Cortex of kidney (tissue), 1 donor: ENCODE measurements at places on chromosomes 1 and 21.

GRCh38 chr21:38333301-38334272 is 76.8 kb downstream of the KCNJ15 start:
- DNase-seq, result no peak

DNA sequence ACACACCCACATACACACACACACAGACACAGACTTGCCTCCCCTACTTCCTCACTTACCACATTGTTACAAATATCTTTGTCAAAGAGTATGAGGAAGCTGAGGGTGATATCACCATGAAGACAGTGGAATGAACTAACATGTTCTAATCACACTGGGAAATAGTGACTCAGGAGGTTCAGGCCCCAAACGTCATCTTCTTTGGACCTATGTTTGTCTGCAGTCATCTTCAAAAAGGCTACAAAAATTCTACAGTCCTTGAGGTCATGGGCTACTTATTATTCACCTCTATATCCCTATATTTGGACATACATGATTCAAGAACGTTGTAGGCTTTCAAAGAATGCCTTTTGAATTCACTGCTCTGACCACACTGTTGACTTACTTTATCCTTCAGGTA is 2.1 kb upstream of the LCE2C start:
- DNase-seq, result no peak

GRCh38 chr1:7873801-7874795 is 21.2 kb upstream of the UTS2 start:
- DNase-seq, result no peak

DNA sequence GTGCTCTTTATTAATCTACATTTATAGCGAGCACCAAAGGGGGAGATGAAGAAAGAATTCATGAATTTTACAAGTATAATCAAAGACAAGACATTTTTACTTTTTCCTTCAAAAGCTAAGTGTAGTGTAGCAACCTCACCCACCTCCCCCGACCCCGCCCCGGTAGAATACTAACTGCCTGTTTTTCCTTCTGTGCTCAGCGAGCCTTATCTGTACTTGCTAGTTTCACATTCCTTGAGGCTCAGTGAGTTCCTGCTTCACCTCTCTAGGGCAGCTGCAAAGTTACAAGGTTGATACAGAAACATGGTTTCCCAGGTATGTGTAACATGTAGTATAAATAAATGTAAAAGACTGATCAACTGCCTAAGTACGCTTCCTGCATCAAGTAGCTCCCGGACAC is 86.5 kb downstream of the LIPI start:
- no peak for DNase-seq

DNA sequence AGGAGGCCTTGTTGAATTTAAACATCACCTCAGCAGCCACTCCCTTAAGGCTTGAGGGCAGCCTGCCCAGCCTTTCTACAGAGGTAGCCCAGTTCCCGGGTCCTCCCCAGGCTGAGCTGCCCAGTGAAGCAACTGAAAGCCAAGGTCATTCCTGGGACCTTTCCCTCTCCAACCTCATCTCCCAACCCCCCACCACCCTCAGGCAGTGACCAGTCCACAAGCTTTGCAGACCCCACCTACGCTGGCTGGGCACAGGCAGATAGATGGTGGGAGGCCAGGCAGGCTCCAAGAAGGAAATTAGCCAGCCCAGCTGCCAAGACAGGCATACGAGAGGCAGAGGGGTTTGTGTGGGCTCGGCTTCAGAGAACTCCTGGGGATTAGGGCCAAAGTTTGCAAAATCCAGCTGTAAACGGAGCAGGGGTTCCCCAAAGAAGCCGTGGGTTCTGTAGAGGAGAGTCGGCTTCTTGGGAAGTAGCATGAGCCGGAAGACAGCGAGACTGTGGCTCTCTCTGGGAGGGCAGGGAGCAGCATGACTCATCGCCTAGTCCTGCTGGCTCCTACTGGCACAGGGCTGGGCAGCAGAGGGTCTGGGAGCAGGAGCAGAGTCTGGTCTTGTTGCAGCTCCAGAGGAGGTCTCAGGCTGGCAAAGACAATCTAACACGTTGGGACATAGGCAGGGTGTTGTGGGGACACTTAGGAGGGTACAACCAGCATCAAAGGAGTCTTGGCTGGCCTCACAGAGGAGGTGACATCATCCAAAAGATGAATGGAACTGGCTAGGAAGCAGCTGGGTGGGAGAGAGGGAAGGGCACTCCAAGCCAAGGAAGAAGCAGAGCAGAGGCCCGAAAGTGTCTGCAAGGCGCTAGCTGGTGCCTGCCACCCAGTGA is 2.8 kb upstream of the ZC3H12A start:
- no peak for DNase-seq

DNA sequence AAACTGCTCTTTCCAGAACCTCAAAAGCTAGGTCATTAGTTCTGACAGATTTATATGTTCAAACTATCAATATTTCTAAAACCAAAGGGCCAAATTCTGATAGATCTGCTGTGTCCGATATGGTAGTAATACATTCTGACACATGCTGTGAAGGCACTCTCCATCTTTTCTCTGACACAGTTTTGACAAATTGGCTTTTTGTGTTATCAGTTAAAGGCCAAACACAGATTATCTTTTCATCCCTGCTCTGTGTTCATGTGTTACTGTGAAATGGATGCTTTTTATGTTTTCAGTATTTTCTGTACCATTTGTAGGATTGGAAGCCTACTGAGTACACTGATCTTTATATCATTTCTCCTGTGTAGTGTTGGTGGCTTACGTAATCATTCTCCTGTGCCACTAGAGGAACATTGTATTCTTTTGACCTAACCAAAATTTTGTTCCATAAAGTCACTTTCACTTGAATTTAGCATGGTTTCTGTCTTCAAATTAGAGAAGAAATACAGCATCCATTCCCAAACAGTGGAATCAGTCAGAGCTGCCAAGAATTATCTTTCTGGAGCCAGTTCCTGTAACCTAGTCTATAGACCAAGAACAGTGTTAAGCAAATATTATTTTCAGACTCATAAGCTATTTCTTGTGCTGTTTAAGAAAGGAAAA is 137.2 kb downstream of the ADGRL2 start:
- DNase-seq, result no peak

GRCh38 chr1:116159611-116160010 is 48.4 kb downstream of the MAB21L3 start:
- DNase-seq, result no peak

DNA sequence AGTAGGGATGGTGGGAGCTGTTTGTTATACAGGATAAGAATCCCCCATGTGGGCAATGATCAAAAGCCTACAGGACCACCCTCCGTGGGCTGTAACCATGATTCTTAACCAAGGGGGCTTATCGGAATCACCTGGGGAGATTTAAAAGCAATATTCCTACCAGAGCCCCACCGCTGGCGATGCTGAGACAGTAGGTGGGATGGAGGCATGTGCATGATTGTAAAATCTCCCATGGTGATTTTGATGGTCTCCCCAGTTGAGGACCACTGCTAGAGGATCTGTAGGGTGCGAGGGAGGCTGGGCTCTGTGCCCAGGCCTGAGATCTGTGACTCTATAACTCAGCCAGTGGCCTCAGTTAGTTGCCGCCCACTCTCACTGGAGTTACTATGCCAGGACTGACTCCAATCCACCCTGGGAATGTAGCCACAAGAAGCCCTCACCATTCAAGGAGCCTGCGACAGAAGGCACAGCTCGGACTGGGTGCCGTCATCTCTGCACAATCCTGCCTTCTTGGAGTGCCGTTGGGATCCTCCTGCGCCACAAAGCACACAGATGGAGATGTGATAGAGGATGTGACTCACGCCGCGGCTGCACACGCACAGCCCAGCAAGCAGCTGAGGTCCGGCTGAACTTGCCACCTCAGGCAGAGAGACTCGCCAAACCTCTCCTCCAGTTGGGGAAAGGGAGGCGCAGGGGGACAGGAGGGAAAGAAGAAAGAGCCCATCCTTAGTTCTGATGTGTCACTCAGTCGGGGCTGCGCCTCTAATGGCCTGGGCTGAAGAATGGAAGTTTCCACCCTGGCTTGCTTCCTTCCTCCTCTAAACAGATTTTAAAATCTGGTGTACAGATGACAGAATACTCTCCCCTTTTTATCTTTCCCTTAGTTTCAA is 26.5 kb downstream of the AKNAD1 start:
- no peak for DNase-seq

DNA sequence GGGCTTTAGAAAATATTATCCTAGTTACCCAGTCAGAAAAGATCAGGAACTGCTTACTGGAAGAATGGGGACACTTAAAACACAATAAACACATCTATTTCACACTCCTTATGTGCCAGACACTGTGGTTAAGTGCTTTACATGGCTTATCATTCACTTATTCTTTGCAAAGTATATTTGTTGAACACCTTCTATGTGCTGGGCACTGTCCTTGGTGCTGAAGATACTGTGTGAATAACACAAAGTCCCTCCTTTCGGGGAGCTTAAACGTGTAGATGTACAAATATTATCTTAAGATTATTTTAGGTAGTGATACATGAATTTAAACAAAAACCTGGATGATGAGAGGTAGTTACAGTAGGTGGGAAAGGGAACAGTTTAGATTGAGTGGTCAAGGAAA is 169.3 kb downstream of the ST6GALNAC5 start:
- no peak for DNase-seq

DNA sequence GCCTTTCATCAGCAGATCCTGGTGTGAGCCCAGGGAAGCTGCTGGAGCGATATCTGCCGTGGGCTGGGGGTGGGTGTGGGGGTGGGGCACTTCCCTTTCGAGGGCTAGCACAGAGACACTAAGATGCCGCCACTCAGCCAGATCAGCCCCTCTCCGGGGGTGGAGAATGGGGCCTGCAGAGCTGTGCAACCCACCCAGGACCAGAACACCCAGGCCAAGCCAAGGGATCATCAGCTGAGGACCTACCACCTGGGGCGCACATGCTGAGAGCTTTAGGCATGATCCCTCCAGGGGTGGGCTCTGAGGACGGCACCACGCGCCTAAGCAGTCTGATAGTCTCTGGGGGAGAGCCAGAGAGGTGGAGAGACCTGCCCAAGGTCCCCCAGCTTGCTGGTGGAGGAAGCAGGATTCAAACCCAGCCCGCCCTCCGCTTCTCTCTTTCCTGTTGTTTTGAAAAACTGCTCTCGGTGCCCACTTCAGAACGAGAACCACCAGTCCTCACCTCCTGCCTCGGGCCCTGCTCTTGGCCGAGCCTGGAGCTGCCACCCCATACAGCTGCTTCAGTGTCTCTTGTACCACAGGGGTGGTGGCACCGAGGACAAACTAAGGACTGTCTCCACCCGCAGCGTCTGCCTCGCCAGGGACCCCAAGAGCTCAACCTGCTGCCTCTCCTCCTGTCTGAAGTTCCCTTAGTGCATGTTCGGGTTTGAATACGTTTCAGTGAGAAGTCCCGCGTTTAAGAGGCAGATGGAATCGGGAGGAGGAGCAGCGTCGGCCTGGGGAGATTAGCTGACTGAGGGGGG is 39.7 kb upstream of the RUNX3 start:
- no peak for DNase-seq

- no peak for DNase-seq
Observed at GRCh38 chr1:12040457-12041051, 21.3 kb downstream of the MIIP start.

- DNase-seq, result no peak
Observed at GRCh38 chr1:47031059-47031458, 7.6 kb downstream of the CYP4X1 start.

DNA sequence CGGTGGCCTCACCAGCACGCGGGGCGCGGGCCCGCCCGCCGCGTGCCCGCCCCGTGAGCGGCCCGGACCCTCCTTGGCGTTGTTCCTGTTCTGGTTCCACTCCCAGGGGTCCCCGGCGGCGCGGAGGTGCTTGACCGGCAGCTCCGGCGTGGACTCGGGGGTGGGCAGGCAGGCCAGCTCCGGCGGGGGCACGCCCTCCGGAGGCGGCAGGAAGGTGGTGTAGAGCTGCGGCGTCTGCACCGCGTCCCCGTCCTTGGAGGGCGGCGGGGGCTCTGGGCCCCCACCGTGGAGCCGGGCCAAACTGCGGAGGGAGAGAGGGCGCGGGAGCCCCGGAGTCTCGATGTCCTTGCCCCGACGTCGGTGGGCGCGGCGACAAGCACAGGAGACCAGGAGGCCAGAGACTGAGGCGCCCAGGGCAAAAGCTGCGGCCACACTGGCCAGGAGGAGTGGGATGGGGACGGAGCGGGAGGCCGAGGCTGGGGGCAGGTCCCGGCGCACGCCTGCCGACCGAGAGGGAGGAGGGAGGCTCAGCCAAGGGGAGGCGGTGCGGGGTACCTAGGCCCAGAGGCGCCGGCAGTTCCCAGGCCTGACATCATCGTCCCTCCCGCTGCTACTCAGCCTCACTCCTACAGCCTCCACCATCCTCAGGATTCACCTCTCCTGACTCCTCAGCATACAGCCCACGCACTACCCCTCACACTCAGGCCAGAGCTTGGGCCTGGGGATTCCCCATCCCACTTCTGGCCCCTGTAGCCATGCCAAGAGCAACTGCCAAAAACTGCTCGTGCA is 13.2 kb downstream of the SEMA6C start:
- DNase-seq, result no peak

DNA sequence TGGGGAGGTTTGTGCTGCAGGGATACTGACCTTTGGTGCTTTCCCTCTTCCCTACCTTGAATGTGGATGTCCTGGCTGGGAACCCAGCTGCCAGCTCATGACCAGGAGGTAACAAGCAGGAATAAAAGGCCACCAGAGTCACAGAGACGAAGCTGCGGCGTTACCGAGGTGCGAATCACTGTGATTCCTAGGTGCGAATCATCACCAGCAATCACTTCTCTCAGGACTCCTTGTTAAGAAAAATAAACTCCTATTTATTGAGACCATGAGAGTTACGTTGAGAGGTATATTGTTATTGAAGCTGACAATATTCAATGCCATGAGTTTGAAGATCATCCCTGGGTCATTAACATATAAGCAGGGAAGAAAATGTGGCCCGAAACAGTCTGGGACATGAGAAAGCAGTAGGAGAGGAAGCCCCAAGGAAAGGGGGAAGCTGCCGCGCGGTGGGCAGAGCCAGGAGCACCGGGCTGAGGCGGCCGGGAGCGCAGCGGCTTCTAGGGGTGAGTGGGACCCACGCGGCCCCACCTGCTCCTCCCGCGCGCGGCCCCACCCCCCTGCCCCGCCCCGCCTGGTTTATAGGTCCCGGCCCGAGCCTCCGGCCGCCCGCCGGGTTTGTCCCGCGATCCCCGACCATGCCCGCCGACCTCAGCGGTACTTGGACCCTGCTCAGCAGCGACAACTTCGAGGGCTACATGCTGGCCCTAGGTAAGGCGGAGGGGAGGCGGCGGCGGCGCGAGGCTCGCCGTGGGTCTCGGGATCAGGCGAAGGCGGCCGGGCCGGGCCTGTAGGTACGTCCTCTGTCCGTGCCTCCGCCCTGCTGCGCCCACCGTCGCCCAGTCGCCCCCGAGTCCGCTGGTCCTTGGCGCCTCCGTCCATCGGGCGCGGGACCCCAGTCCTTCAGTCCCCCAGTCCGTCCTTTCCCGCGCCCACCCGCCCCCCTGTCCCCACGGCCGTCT is at the start of gene RBP7:
Gene RBP7, plus strand, starts transcription at position 605 of the 959 bp plus-strand sequence. Its CDS starts 31 bp downstream, at position 636.
- no peak for DNase-seq

DNA sequence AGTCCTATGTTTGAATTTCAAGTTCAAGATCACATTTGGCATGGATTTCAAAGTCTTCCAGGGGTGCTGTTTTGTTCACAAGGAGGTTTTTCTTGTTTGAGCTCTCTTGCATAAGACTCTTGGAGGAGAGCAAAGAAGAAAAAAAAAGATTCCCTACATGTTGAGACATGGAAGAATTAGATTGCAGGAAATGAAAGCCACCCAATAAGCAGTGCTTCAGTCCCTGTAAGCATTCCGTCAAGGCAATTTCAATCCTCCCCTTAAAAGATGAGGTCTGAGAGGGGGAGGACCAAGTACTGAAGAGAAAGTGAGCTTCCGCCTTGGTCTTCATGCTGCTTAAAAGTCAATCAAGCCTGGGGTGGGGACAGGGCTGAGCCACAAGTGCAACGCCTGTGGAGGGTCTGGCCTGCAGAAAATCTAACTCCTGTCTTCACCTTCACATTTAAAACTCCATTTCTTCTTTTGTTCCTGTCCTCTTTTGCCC is 50.2 kb downstream of the LPAR3 start:
- no peak for DNase-seq
